ENCODE measurements at places on chromosomes 16 and 17.

- peak; percentile 72 for DNase-seq
Measured at GRCh38 chr16:66069587-66069986, 296.9 kb upstream of the CDH5 start.

DNA sequence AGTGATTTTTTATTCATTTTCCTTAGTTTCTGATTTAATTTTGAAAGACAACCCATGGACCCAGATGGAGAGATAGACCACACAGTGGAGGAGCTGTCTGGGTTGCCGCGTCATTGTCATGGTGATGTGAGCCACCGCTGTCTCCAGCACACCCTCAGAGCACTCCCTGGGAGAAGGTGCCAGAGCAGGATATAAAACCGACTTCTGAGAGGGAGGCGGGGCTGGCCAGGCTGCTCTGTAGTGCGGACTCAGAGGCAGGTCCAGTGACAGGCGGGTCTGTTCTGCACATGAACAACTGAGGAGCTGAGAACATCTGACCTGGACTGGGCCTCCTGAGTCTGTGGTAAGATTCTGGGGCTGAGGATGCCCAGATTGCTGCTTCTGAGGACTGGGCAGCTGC is 216.3 kb upstream of the NLRP1 start:
- peak; percentile 29 for DNase-seq

GRCh38 chr17:32936894-32937500 is 9.0 kb downstream of the TMEM98 start:
- DNase-seq = peak; percentile 85

DNA sequence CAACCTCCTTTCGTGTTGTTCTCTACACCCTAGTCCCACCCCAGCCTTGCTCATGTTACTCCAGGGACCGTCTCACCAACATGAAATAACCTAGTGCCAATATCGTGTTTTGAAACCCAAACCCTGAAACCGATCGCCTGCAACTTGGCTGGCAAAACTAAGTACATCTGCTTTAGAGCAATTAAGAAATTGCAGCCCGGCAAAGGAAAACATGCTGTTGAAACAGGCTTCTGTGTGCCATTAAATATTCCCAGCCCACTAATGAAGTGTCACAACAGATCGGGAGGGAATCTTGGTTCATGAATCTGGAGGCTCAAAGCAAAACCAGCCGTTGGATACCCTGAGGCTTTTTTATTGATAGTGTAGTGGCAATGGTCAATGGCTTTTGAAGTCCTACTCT is 48.3 kb upstream of the GPR139 start:
- no peak for DNase-seq

DNA sequence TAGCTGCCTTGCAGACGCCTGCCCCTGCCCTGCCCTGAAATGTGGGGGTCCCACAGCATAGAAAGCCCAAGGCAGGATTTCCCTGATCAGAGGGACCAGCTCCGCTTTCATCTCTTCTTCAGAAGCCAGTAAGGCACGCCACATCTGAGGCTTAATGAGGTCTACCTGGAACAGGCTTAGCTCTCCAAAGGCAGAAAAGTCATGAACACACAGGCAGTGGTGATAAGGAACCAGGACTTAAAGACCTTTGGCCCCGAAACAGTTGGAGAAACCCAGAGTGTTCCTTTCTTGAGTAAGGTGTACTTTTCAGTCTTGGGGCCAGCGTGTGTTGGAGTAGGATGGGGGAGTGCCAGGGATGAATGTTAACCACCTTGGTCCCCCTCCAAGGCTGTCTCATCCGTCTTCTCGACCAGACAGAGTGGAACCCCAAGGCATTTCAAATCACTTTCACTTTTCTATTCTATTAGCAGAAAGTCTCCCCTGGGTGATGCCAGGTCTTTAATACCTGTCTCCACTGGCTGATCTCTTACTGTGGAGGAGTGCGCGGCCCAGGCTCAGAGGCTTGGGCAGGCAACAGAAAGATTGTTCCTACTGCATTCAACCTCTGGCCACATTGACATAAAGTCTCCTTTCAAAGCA is 43.9 kb downstream of the TMEM186 start:
- DNase-seq = no peak

DNA sequence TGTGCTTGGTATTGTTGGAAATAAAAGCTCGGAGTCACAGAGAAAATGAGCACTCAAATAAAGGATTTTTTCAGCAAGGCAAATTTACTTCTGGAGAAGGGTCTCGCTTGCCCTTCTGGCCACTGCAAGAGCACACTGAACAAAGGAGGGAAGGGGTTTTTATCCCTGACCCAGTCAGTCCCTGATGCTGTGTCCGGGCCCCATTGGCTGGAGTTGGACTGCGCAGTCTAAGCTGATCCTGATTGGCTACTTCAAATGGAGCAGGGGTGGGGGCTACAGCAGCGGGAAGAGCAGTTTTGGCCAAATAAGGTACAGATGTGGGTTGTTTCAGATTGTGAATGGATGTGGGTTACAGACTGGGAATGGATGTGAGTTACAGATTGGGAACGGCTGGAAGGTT is 4.3 kb upstream of the NLRP1 start:
- DNase-seq = no peak

DNA sequence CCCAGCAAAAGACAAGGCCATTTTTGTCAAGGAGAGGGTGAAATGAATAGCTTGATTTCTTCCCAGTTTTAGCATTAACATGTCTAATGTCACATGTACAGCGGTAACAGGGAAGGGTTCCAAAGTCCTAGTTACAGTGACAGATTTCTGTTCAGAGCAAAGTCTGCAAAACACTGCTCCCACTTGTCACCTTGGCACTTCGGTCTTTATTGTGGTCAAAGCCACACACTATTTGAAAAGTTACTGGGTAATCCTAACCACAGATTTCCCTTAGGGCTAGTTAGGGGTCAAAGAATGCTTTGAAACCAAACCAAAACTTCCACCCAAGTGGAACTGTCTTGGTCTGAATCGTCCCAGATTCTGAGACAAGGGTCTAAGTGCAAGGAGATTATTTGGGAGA is 455.6 kb downstream of the HS3ST3B1 start:
- DNase-seq = no peak

GRCh38 chr17:15409721-15410250 is 57.6 kb downstream of the CDRT4 start:
- peak; percentile 91 for DNase-seq

DNA sequence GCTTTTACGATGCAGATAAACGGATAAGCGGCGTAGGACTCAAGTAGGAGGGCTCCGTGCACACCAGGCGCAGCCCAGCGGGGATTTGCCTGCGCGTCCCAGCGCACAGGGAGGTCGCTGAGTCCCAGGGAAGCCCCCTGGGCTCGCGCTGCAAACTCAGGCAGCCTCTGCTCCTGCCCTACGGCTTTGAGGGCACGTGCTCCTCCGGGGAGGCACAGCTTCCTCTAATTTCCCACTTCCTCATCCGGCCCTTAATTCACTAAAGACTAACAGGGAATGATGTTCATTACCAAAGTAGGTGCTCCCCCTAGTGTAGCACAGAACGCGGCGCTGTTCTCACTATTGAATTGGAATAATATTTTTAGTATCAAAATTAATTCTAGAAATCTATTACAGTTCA is 825.4 kb downstream of the KCNJ18 start:
- no peak for DNase-seq

- peak; percentile 90 for DNase-seq
Measured at GRCh38 chr17:50062293-50063243, 6.7 kb downstream of the ITGA3 start.

DNA sequence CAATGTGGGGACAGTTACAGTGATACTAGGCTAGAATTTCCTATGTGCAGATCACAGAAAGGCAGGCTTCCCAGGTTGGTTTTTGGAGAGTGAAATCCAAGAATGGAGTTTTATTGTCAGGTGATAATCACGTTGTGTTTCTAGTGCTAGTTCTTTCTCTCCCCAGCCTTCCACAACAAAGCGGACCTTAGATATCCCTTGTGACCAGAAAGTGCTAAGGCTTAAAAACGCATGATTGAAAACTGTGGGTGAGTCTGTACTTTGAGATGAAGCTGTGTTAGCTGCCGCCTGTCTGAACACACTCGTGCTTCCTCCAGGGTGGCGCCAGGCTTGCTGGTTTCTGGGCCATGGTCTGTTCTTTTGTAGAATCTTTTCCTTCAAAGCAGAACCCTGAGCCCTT is 52.1 kb downstream of the BANP start:
- no peak for DNase-seq

DNA sequence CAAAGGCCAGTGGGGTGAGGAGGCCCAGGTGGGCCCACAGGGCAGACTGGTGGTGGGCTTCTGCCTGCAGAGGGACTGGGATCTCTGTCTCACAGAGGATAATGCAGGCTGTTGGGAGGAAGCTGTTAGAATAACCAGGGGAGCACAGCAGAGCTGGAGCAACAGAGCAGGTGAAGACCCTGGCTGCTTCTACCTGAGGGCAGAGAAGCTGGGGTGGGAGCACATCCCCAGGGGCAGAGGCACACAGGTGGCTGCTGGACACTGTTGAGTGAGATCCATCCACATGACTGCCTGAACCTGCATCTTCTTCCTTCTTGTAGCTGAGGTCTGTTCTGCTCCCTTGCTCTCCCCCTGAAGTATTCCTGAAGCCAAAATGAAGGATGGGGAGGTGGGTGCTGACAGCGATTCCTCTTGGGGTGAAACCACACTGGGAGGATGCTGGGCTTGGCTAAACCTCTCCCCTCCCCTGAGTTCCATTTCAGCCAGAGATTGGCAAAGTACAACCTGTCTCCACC is 1725.0 kb downstream of the TP53TG3F start:
- no peak for DNase-seq

DNA sequence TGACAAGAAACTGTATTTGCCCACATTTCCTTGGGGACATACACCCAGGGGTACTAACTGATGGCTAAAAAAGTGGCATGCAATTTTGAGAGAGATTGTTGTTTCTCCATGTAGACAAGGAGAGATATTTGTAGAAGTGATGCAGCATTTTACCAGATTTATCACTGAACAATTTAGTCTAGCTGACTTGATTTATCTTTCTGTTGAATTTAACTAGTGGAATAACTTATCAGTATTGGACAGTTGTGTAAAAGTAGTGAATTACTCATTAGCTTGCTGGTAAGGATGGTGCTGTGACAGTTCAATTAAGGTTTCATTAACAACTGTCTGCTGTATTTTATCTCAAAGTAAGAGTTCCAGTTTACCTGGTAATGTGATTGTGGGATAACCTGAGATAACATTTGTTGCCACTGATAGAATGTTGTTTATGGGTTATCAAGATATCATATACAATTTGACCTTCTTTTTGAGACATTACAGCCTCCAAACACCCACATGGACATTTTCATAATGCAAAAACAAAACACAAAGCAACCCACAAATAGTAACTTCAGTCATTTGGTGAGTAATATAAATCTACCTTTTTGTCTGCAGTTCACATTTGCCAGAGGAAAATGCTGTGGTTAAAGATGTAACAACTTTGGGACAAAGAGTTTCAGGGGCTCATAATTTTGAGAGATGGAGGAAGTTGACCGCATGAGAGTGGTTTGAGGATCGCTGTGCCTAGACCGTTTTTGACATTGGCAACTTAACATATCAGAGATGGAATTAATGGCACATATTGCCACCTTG is 3.8 kb downstream of the NLK start:
- no peak for DNase-seq

DNA sequence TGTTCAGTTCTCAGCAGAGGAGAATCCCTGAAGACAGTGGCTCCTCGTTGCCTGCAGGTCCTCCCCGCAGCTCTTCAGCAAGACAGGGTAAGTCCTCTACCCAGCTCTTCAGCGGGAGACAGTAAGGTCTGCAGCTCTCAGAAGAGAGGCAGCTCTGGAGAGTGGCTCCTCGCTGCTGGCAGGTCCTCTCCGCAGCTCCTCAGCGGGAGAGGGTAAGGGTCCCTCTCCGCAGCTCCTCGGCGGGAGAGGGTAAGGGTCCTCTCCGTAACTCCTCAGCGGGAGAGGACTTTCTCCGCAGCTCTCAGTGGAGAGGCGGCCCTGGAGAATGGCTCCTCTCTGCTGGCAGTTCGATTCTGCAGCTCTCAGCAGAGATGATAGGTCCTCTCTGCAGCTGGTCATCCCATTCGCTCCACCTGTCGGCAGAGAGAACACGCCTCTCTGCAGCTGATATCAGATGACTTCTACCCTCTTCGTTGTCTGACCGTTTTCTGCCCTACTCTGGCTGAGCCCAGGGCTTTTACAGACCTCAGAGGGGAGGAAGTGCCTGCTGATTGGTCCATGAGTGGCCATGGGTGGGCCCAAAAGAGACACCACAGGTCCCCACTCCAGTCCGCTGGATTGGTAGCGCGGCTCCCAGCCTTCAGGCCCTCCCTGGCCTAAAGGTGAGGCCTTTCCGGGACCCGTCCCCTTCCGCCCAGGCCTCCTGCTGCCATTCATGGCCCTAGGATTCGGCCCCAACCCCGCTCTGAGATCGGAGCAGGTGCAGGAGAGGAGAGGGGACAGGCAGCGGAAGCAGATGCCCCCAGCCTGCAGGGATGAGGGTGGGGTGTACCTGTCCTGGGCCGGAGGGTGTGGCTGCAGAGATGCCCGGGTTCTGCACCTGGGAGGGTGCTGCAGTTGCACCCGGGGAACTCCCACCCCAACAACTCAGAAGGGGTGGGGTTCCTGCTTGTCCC is 11.9 kb upstream of the SHCBP1 start:
- DNase-seq = no peak

DNA sequence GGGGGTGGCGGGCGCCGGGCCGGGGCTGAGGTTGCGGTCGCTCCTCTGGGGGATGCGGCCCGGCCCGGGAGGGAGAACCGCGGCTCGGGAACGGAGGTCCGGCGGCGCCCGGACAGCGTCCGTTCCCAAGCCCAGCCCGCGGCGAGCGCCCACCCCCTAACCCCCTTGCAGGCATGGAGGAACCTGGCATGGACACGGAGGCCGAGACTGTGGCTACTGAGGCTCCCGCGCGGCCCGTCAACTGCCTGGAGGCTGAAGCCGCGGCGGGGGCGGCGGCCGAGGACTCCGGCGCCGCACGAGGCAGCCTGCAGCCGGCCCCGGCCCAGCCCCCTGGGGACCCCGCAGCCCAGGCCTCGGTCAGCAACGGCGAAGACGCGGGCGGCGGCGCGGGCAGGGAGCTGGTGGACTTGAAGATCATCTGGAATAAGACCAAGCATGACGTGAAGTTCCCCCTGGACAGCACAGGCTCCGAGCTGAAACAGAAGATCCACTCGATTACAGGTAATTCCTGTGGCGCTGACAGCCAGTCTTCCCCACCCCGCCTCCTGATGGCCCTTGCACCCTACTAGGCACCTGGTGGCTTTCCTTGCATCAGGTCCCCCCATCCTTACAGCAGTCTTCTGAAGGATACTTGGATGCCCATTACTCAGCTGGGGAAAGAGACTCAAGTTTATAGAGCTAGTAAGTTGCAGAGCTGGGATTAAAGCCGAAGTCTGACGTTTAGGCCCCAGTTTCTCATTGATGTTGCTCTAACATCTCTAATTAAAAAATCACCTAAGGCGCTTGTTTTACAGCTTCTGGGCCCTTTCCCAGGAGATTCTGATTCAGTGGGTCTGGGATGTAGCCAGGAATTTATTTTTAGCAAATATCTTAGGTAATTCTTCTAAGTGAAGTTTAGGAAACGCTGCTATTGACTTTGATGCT is 514 bp downstream of the UBFD1 start:
- peak; percentile 39 for DNase-seq

Data from tongue (tissue), 3 donors.